Airway epithelial cell (primary cell): ENCODE measurements at places on chromosomes 4 and X. TPM values are rescaled to one million over a fixed set of nuclear protein-coding genes. Genes with fewer than 3 reads are reported as not detected.

MAGEB17 gene
- not detected in 2 replicates for total RNA-seq

PPP1R3F gene
- 4.7 and 6.2 TPM in 2 replicates for total RNA-seq

FAM114A1 gene
- 63.2 and 70.3 TPM in 2 replicates for total RNA-seq

DGAT2L6 gene
- total RNA-seq = not detected in 2 replicates

RHOH gene
- not detected in 2 replicates for total RNA-seq

GRIA3 gene
- total RNA-seq = 0.21 and 0.28 TPM in 2 replicates
